ENCODE measurements at places on chromosomes 7 and 10.

GRCh38 chr7:72127136-72127535 is 285.0 kb downstream of the CALN1 start:
- no peak for DNase-seq

DNA sequence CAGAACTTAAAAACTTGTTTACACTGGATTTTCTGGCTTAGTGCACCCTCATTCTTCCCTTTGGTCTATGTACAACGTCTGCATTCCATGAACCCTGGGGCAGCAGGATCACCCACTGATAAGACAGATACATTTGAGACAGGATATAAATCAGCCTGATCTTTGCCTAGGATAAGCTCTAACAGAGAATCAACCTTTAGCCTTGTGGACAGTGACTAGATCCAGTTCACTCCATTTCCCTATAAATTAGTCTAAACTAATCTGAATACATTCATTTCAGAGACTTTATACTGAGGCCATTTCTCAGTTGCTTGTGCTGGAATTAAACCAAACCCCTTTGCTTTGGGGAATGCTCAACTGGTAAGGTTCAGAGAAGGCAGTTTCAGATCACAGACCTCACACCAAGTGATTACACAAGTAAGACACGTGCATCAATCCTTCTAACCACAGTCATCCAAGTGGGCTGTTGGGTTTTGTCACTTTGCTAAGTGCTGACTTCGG is 639.8 kb upstream of the FZD8 start:
- no peak for DNase-seq

DNA sequence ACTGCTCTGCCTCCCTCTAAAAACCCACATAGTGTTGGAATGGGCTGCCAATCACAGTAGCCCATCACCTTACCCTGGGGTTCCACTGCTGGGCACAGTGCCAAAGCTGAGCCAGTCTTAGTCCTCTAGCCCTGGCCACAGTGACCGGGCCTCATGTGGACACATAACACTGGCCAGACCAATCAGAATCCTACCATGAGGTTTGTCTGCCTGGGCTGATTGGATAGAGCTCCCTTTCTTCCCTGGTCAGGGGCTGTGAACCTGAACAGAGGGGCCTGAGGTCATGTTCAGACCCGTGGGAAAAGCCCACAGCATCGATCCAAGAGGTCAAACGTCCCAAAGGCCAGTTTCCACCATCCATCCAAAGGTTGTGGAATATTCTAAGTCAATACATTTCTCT is 6.1 kb downstream of the DLG5 start:
- no peak for DNase-seq

GRCh38 chr7:44062903-44063295 is 2.5 kb downstream of the PGAM2 start:
- DNase-seq = no peak

GRCh38 chr7:127901895-127902703 is 129.1 kb downstream of the LRRC4 start:
- DNase-seq = no peak

- no peak for DNase-seq
Measured at GRCh38 chr7:956031-956430, 1.6 kb upstream of the ADAP1 start.

- no peak for DNase-seq
Measured at GRCh38 chr10:60123668-60124067, 217.3 kb upstream of the CCDC6 start.

- no peak for DNase-seq
Measured at GRCh38 chr10:78684947-78685346, 383.8 kb upstream of the ZMIZ1 start.

GRCh38 chr10:27774831-27775230 is 29.2 kb upstream of the MKX start:
- DNase-seq = no peak

- DNase-seq = no peak
Measured at GRCh38 chr10:50410066-50410811, 158.9 kb upstream of the ASAH2 start.

GRCh38 chr10:27500886-27501285 is 3.2 kb upstream of the RAB18 start:
- DNase-seq = no peak

DNA sequence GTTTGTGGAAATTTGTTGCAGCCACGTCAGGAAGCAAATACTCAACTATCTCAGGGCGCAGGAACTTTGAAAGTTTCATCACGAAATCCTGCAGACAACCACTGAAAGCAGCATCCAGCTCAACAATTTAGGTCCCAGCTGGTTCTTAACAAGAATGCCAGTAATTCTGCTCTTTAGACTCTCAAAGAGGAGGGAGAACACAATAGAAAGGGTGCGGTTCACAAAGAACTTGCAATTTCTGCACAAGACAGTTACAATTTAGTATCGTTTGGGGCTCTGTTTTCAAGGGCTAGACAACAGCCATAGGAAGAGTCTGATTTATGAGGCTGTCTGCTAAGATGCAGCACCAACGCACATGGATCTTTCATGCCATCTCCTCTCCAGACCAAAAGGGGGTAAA is 223.1 kb downstream of the FGFR2 start:
- no peak for DNase-seq

DNA sequence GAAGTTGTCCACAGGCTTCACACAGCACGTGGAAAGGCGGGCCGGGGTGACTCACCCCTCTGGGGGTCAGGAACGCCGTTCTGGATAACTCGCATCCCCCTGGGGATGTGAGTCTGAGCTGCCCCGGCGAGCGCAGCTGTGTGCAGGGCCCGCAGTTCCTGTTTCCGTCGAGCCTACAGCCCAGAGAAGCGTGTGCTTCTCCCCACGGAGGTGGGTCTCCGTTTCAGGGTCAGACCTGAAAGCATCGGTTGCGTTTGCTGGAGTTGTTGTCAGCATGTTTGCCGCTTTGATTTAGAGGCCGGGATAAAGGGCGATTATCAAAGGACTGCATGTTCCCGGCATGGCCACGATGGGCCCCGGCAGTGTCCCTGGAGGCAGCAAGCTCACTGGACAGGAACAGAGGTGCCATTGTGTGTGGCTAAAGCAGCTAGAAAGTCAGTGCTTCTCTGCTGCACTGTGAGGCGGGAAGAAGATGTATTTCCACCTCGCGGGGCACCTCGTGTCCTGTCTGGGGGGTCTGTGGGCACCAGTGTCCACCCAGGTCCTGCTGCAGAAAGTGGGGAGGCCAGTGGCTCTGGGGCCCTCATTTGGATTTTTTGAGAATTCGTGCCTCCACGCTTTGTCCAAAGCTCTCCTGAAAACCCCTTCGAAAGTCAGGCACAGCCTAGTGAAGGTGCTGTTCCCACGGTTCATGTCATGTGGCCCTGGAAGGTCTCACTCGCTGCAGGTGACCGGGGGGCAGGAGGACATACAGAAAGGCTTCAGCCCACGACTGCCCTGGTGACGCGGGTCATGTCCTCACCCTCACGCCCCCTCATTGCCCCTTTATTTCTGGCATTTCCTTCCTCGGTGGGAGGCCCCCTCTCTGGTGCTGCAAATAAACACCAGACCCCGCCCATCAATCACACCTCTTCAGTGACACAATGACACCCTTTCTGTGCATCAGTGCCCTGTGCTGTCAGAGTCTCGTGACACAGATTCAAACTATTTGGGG is 27.4 kb upstream of the GDI2 start:
- no peak for DNase-seq
